ENCODE measurements at places on chromosomes 16 and 17. TPM values are rescaled to one million over a fixed set of nuclear protein-coding genes. Genes with fewer than 3 reads are reported as not detected.

DNA sequence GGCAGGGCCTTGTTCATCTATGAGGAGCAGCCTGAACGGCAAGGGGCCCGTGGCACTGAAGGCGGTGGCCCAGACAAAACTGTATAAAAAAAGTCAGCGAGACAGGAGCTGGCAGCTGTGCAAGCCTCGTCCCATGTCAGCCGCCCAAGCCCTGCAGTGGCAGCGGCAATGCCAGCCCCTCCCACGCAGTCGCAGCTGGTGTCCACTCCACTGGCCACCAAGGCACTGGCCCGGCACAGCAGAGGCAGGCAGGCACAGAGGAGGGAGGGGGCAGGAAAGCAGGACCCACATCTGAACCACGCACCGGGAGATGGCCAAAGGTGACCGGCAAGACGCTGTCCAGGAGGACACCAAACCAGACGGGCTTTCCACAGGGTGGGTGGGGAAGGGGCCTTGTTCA is 15.9 kb upstream of the C16orf95 start:
- no peak for DNase-seq

DNA sequence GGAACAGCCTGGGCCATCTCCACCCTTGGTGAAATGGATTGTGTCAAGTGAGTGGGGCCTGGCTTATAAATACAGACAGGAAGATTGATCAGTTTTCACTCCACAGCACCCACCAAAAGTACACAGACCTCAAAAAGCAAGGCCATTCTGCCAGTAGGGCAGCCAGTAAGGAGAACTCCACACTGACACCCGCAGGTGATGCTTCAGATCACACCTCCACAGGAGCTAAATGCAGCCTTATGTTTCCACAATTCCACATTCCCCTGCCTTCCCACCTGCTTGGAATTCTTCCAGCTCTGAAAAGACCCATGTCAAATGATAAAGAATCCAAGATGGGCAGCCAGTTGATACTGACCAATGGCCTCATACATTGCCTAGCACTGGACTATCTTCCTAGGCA is 191.1 kb downstream of the ZFHX3 start:
- DNase-seq = peak; percentile 47

- DNase-seq = no peak
Measured at GRCh38 chr17:4557626-4558346, 2.6 kb downstream of the GGT6 start.

DNA sequence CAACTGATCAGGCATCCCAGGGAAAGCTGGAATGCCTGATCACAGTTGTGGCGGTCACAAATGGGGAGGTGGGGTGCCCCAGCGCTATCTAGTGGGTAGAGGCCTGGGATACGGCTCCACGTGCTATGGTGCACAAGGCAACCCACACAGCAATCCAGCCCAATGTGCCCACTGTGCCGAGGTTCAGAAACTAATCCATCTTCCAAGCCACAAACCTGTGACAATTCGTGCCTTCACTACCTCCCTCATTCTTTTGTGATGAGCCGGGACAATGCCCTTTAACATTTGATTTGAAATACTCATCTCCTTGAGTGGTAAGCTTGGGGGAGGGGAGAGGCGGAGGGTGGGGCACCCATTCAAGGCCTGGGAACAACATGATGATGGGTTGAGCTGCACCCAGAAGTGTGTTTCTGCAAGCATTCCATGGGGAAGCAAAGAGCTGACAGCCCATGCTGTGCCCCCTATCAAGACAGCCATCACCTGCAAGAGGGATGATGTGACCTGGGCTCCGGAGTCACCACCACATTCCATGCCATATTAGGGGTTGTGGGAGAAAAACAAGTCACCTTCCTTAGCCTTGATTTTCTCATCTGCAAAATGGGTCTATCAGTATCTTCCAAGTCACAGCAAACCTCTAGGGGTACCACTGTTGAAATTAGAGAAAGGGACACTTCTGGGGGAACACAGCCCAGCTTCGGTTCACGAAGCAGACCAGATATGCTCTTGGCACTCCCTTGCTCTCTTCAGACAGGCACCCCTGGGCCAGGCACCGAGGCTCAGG is 3.7 kb downstream of the ELOB start:
- DNase-seq = no peak

DNA sequence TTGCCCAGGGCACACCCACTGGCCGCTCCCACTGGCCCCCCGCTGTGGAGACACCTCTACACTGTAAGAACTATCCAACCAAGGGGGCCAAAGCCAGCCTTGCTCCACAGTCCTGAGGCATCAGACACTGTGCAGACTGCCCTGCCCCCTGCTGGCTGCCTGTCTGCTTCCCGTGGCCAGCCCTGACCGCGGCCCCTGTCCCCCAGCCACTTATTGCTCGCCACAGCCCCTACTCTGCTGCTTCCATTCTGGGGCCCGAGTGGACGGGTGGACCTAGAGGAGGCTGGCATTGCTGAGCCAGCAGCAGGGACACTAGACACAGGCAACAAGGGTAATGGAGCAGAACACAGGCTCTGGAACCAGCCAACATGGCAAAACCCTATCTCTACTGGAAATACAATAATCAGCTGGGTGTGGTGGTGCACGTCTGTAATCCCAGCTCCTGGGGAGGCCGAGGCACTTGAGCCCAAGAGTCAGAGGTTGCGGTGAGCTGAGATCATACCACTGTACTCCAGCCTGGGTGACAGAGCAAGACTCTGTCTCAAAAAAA is 19.7 kb upstream of the LRRC37A3 start:
- DNase-seq = no peak

DNA sequence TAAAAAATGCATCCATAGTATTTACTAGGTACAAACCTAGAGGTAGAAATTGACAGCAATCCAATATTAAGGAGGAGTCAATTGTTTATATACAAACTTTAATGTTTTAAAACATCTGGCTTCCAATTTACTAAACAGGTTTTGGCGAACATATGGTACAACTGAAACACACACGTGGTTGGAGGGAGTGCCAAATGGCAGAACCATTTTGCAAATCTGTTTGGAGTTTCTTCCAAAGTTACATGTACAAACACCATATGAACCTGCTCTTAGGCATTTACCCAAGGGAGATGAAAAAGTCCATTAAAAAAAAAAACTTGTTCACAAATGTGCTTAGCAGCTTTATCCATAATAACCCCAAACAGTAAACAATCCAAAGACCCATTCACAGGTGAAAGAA is 159.8 kb upstream of the MYOCD start:
- no peak for DNase-seq

DNA sequence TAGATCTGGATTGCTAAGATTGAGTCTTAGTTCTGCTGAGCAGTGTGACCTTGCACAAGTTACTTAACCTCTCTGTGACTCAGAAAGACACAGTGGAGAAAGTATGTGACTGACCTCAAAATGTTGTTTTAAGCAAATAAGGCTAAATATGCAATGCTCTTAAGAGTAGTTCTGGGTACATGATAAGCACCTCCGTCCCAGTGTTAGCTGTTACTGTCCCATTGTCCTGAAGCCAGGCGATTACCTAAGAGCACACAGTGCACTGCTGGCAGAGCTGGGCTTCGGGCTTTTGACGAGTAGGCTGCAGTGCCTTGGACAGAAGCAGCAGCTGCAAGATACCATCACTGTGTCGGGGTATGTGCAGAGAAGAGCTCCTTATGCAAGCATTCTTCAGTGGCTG is 32.7 kb upstream of the FOXF1 start:
- DNase-seq = no peak

- DNase-seq = no peak
Measured at GRCh38 chr17:30151471-30151870, 34.9 kb downstream of the NSRP1 start.

DNA sequence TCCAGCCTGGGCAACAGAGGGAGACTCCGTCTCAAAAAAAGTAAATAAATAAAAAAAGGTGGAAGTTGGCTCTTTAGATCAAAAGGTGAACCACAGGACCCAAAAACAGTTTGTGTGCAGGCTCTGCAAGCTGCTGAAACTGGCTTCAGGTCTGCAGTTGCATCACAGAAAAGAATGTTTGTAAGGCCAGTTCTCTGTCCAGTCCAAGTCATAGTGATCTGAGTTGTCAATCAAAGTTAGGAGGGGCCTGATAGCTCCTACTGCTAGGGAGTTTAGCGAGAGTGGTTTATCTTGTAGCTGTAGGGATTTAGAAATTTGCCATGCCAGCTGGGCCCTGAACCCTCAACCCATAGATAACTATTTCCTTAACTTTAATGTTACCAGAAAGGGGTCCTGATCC is 101.2 kb upstream of the CACNG5 start:
- DNase-seq = no peak

- peak; percentile 39 for DNase-seq
Measured at GRCh38 chr17:67051155-67051538, 6.8 kb downstream of the CACNG1 start.

DNA sequence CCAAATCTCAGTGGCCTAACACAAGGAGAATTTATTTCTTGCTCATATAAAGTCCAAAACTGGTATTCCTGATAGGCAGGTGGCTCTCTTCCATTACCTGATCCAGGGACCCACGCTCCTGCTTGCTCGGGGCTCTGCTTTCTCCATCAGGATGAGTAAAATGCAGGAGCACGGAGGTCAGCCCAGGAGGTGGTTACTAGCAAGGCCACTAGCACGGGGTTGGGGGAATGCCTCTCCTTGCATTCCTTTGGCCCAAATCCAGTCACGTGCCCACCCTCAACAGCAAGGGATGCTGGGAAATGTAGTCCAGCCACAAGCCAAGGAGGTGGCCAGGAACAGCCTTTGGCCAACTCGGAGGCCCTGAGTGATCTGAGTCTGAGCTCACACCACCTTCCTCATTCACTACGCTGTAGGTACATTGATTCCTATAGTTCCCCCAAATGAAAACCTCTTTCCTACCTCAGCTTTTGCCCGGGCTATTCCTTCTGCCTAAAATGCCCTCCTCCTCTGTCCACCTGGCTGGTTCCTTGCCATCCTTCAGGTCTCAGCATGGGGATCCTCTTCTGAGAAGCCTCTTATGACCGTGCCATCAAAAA is 38.3 kb upstream of the HAPSTR1 start:
- no peak for DNase-seq

DNA sequence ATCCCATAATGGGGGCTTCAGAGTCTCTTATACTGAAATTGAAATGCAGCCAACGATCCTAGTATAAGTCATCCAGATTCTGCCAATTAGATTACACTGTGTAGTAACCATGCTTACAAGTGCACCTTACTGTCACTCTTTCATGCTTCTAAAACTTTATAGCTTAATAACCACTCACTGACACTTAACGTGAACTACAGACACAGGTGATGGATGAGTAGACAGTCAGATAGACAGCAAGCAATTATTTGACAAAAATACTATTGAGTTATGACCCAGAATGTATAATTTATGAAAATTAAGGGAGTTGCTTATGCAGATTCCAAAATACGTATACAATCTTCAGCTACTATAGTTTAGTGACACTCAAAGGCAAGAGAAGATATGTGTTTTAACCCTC is 6.3 kb downstream of the CDH8 start:
- no peak for DNase-seq

DNA sequence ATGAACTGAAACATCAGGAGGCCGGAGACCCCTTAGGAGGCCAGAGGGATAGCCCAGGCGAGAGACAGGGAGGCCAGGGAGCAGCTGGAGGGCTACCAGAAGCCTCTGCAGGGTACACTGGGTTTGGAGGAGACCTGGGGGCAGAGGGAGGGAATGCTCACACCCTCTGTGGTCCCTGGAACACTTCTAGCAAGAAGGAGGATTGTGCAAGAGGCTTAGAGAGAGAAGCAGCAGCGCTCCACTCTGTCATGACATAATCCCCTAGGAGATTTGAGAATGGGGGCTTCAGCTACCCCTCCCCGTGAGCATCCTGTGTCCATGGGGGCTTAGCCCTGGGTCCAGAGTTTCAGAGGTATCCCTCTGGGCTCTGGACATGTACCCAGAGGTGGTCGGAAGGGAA is 15.8 kb downstream of the GPR142 start:
- DNase-seq = no peak

- DNase-seq = no peak
Measured at GRCh38 chr16:79519448-79519847, 81.1 kb downstream of the MAF start.

DNA sequence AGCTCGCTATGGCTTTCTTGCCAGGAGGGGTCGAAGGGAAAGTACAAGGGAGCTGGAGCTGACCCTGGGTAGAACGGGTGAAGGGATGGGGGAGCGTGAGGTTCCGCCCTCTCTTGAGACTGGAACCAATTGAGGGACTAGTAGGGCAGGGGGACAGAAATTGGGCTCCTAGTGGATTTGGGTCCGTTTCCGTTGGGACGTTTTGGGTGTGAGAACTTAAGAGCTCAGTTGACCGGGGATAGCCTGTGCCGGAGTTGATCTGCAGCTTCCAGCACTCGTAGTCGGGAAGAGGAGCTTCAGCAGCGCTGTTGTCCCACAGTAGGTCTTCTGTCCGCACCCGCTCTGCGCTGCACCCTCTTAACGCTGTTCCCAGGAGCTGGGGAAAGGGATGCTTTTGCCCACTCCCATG is 481 bp downstream of the CNTROB start:
- DNase-seq = peak; percentile 79

DNA sequence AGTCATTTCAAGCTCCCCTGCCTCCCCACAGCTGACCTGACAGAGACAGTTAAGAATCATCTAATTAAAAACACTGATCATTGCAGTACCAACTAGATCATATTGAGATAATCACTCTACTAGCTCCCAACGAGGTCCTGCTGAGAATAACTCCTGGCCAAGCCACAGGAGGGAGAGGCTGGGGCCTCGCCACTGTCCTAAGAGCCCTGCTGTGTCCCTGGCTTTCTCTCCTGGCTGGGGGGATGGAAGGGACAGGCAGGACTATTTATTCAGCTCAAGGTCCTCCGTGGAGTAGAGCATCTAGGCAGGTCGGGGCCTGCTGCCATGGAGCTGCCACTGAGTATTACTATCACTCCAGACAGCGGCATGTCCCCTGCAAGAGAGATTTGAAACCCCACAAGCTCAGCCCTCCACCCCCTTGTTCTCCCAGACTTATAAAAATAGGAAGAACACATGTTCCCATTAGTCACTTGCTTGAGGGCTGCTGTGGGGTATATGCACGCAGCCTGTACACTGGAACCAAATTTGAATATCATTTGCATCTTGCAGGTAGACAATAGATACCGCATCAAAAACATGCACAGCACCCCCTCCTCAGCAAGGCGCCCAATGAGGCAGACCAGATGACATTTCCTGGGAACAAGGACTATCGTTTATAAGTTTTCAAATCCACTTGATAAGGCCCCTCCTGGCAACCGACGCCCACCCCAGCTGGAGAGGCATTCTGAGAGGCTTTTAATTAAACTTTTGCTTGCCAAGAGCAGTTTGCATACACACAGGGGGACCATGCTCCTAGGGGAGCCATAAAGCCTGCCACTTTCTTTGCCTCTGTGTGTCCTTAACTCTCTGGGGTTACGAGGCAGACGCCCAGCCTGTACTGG is 385.2 kb upstream of the ZFHX3 start:
- DNase-seq = no peak

The CDH11 gene
- 23.7 TPM for total RNA-seq

The SYNGR2 gene
- total RNA-seq = 93.5 TPM

The PITPNM3 gene
- 1.1 TPM for total RNA-seq

The ITGB4 gene
- total RNA-seq = 13.9 TPM

The CDK5R1 gene
- total RNA-seq = 1.8 TPM

The KCNJ12 gene
- 2.5 TPM for total RNA-seq

The SLC6A2 gene
- total RNA-seq = 0.64 TPM

The AIPL1 gene
- not detected for total RNA-seq
